Heart right ventricle (tissue), 16 donors: ENCODE measurements at places on chromosomes 7 and 10.

DNA sequence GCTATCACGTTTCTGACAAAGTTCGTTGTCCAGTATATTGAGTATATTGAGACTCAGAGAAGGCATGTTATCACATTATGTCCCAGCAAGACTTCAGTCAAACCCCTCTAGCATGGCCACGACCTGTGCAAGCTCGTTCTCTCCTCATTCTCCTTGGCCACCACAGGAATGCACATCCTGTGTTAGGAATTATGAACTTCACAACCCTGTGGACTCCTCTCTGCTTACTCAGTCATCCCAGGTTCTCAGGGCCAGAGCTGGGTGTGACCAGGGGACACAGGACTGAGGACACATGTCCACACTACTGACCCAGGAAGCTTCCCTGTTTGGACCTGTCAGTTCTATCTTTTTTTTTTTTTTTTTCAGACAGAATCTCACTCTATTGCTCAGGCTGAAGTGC, 4.4 kb downstream of the SH2D4B start:
- no peak for DNase-seq

DNA sequence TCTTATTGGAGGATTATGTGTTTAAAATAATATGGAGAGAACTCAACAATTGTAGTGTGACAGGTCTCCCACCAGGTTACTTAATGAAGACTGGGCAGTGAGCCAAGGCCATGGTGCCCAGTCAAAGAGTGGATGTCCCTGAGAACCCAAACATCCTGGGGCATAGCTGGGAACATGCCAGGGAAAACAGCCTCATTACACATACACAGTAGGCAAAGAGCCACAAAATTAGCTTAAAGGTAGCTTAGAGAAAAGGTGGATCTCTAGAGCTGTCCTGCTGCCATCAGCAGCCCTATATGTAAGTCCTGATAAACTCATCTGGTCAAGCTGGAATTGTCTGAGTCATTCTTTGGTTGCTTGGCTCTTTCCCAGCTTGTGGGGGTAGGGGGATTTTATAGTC, 287.8 kb downstream of the PHF14 start:
- DNase-seq, result no peak

DNA sequence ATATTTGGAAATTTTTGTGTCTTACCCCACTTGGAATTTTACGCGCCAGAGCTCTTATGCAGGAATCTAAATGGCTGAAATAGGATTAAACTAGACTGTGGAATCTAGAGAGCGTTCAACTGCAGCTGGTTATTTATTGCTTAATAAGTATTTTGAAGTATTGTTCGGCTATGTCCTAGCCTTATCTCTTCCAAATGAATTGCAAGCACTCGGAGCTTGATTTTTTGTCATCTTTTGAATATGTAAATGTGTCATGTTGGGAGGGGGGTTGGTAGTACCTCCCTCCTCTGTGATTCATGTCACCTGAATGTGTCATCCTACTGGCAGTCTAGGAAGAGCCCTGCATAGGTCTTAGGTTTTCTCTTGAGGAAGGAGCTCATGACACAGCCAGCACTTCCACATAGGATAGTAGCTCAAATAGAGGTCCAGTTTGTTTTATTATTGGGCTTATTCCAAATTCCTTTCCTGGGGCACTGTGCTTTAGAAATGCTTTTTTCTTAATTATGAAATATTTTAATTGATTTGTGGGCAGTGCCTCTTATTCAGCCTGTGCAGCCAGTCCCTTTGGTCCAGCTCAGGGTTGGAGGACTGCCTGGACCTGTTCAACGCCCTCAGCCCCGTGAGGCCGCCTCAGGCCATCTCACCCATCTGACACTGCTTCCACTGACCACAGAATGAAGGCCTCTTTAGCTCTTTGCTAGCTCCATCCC, 22.5 kb upstream of the TRIL start:
- no peak for DNase-seq

GRCh38 chr7:36034020-36034419, 119.0 kb upstream of the EEPD1 start:
- no peak for DNase-seq

DNA sequence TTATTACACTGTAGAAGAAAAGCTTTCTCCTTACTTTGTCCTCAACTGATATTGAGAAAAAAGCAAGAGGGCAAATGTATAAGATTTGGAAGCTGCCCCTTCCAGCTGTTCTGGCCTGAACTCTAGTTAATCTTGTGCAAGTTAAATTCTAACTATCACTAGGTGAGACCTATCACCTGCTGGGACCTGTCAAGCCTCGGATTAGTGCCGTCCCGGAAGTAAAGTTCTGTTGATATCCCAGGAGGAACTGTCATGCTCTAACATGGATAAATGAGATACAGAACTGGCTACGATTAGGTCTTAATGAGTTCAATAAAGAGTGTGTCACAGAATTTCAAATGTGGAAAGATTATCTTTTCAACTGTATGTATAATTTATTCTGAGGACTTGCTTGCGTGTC, 1.2 kb upstream of the BPGM start:
- no peak for DNase-seq
